ENCODE measurements at places on chromosomes 7 and 10.

DNA sequence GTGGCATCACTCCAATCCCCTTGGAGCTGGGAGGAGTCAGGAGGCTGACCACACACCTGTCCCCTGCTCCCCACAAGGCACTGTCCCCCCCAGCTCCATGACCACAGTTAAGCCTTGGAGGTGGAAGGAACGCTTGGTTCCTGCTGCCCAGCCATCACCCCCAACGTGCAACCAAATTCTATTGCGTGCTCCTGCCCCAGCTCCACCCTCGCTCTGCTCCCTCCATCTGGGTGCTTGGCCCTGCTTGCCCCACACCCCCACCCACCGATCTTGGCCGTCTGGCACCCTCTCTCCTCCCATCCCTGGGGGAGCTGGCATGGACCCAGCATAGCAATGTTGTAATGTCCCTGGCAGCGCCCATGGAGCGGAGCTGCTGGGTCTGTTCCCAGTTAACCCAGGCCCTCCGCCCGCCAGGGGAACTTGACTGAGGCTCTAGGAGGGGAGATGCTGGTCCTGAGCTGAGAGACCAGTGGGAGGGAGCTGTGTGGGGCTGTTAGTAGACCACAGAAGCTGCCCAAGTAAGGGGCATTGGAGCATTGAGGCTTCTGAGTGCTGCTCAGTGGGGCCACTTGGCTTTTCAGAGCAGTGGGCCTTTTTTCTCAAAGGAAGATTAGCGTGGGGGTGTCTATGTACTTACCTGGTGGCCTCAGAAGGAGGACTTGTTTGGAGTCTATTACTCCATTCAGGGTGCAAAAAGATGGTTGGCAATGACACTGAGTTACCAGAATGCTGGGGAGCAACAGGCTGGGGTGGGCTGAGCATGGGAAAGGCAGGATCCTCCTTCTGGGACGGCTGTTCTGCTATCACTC is 1.1 kb downstream of the EPHB6 start:
- no peak for DNase-seq

DNA sequence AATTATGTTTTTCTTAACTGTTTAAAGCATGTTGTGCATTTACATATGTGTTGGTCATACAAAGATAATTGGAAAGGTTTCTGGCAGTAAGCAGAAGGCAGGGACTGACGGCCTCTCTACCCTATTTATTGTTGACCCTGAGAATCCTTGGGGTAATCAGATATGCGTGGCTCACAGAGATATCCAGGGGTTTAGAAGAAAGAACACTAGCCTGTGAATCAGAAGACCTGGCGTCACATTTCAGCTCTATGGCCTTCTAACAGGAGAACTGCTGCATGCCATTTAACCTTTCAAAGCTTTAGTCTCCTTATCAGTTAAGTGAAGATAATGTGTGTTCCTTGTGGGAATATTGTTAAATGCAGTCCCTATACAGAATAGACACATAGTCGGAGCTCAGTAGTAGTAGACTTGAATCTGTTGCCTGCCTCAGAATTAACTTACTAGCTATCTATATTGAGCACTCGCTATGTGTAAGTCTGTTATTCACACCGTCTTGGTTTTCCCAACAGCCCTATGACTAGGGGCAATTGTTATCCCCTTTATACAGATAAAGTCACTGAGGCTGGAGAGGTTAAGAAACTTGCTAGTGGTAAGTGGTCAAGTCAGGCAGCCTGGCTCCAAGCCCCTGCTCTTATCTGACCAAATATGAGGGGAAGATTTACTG is 129.6 kb upstream of the ANKRD1 start:
- DNase-seq: no peak

GRCh38 chr10:89738551-89739209 is 37.3 kb downstream of the KIF20B start:
- DNase-seq: no peak

GRCh38 chr10:86715156-86715795 is 41.1 kb upstream of the BMPR1A start:
- DNase-seq: no peak

DNA sequence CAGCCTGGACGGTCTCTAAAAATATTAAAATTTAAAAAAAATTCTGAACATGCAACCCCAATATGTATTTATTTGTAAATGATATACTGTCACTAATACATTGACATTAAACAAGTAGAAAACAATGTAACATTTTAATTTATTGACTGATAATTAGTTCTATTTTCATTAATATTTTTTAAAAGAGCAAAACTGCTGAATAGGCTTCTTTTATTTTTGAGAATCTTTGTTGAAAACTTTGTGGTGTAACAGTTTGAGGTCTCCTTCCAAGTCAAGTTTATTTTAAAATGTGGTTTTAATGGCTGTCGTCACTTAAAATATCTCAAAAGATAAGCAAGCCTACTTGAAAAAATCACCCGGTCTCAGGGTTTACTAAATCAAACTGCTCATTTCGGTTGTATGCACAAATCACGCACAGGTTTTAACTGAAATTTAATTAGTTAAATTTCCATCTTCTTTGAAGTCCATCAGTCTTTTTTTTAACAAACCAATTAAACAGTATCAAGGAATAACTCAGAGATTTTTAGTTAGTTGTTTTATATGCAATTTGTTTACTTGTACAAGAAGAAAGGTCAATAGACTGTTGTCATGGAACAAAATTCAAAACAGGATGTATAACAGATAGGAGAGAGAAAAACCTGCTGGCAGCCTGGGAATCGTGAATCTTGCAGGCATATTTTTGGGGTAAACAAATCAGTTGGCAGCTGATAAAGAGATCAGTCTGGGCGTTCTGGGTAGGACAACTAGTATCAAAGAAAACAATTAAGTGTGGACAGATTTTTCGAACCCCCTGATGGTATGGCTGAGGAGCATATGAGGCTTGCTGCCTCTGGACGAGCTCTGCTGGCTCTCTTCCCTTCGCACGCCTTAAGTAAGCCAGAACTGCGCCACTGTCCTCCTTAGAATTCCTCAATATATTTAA is 9.7 kb upstream of the EDRF1 start:
- no peak for DNase-seq

- DNase-seq: no peak
Observed at GRCh38 chr10:8444630-8445029, 390.1 kb downstream of the GATA3 start.

DNA sequence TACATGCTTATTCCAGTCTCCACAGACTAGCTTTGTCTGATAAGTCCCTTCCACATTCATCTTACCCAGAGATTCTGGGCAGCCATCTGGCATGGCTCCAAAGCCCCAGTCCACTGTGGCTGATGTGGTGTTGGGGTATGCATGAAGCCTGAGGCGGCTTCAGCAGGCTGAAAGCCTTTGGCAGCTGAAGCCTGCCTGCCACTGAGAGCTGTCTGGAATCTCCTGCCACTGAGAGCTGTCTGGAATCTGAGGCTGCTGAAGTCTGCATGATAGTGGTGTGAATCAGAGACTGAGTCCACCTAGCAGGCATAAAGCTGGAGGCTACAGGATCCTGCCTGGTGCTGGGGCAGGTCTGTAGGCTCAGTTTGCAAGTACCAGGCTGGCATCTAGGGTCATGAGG is 87.1 kb downstream of the DYNC1I1 start:
- peak; percentile 73 for DNase-seq

DNA sequence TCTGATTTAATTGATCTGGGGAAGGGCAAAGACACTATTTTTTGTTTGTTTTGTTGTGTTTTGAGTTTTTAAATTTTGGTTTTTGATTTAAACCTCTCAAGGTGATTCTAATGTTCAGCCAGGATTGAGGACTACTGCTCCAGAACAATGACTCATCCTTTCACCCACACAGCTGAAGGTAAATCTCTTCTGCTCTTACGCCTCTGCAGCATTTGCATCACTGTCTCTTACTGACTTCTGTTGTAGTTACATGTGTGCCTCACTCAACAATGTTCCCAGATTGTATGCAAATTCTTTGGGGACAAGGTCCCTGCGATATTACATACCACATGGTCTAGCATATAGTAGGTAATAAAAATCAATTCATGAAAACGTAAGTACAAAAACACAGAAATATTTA is 467.5 kb upstream of the LRRN3 start:
- no peak for DNase-seq

- DNase-seq: no peak
Observed at GRCh38 chr10:77726301-77726700, 88.7 kb upstream of the KCNMA1 start.

DNA sequence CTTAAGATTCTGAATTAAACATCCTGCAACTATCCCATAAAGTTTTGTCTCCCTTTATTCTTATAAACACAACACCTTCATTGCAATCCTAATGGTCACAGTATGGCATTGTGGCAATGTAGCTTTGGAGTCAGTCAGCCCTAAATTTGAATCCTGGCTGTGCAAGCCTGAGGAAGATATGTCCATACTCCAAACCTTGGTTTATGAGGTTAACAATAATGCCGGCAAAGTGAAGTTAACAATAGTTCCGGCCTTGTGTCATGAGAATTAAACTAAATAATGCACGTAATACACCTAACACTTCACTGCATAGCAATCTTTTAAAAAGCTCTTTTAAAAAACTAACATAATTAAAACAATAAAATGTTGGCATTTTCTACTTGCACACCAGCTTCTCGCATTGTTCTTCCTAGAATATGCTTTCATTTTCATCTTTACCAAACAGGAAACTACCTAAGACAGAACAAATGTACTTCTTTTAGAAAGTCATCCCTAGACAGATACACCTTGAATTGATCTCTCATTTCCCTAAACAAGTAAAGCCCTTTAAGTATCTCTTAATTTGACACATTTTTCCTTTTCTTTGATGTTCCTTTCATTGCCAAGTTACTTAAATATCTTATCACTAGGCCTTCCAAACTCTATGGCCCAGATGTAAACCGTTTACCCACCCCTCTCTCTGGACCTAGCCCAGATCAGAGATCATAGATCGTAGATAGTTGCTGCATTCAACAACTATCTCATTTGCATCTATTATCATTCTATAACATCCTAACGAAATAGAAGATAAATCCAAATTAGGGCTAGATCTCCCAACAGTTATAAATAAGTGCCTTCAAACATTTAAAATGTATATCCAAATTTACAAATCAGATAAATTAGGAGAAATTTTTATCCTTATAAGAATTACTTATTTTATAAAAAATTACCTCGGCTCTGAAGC is 66.7 kb downstream of the CREB3L2 start:
- no peak for DNase-seq

- peak; percentile 55 for DNase-seq
Observed at GRCh38 chr10:78700413-78700812, 368.4 kb upstream of the ZMIZ1 start.

GRCh38 chr7:46165276-46165675 is 244.2 kb upstream of the IGFBP3 start:
- peak; percentile 81 for DNase-seq

- no peak for DNase-seq
Observed at GRCh38 chr10:11057994-11058393, 40.3 kb downstream of the CELF2 start.

GRCh38 chr10:82817676-82818422 is 942.9 kb downstream of the NRG3 start:
- DNase-seq: no peak

- DNase-seq: no peak
Observed at GRCh38 chr10:71396711-71397295, at the start of gene CDH23. TSS of gene CDH23 (plus strand) at chr10:71396920. CDS start at chr10:71439832, 42,912 bp downstream.

DNA sequence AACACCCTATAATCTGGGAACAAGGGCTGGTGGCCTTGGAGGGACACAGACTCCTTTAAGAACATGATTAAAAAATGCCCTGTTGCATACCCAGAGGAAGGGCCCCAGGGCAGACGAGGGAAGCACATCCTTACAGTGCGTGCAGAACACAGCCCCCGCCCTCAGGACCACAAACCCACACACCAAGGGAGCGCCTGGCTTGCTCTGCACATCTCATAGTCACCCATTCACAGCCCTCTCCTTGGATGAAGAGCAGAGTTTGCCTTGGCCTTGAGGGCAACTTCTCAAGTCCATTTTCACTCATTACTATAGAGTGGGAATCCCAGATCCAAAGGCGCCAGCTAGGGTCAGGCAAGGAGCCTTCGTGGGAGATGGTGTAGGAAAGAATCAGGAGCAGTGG is 6.3 kb upstream of the VSIR start:
- DNase-seq: no peak

DNA sequence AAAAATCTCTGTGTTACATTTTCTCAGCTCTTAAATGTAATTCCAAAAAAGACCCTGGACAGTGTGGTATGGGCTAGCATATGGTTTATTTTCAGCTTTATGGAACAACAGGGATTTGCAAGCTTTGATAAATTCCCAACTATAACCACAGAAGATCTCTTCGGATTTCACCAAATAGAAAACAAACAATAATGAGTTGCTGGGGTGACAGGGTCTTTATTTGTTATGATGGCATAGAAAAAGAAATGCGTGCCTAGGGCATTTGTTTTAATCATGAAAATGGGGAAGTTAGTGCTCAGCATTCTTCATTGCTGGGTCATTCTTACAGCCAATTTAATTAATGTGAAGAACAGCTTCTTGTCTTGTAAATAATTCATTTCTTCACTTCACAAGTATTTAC is 139.0 kb downstream of the LRRN3 start:
- DNase-seq: peak; percentile 23

GRCh38 chr10:95408148-95408960 is 117.6 kb upstream of the PDLIM1 start:
- DNase-seq: no peak

DNA sequence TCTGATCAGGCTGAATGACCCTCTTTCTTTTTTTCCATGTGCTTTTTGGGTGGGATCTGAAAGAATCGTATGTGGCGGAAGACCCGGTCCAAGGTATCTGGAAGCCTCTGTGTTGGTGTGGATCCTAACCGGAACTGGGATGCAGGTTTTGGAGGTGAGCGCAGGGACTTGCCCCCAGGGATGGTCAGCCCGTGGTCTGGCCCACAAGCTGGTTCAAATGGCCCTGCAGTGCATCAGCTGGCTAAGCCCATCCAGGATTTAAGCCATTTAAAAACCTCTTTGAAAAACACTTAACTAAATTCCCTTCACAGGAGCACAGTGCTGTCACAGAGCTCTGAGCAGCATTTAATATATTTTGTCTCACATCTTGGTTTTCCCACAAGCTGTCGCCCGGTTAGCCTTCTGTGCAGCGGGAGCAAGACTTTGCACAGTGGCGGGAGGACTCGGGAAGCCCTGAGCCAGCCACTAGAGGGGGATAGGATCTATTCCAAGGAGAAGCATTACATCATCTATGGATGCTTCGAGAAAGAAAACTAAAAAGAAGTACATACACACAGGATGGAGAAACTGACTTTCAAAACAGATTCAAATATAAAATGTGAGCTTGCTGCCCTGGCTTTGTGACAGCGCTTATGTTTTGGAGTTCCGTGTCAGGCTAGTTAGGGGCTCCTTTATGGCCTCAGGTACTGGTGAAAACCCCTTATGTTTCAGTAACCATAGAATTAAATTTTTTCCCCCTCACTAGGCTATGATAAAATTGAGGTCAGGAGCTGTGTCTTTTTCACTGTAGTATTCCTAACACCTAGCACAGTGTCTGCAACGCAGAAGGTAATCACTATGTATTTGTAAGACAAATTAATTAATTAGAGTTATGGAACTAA is 11.3 kb downstream of the CPA2 start:
- peak; percentile 78 for DNase-seq

DNA sequence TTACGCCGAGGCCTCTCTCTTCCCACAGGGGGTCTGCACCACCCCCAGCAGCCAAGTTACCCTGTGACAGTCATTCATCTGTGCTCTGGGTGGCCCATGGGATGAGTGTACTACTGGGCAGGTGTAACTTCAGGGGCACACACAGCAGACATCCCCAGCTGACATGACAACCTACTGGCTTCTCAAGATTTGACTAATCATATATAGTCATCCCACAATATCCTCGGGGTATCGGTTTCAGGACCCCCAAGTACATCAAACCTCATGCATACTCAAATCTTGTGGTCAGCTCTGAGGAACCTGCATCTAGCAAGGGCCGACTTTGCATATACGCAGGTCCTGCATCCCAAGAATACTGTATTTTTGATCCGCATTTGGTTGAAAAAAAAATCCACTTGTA is 336.9 kb upstream of the C7orf33 start:
- no peak for DNase-seq
